ENCODE measurements at places on chromosomes 4 and X.

DNA sequence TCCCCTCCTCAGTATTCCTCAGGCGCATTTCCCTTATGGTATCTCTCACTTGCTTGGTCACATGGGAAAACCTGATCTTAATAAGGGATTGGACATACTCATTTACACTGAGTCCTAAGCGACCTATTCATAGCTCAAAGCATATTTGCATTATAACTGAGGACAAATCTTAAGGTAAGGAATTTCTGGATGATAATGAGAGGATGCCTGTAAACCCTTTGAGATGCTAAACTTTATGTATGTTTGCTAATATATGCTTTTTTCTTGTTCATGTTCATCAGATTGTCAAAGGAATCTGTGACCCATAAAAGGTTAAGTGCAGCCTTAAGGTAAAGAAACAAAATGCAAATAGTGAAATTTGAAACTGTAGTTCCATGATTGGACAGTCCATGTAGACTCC is 53.8 kb upstream of the TRPC5OS start:
- DNase-seq = no peak

DNA sequence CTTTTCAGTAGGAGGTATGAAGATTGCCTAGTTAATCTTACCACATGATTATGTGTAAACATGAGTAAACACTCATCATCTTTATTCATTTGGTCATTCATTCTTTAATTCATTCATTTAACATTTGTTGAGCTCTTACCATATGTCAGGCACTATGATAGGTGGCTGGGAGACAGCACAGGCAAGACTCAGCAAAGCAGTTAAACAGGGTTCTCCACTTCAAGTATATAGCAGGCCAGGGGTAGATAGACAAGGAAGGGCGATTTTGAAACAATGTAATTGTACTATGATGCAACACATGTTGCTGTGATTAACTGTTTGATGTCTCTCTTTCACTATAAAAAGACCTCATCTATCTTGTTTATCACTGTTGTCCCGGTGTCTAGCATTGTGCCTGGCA is 84.3 kb upstream of the GPR101 start:
- DNase-seq = no peak

- DNase-seq = no peak
These were observed 199.8 kb upstream of the SFRP2 start for GRCh38 chr4:153988492-153989363.

DNA sequence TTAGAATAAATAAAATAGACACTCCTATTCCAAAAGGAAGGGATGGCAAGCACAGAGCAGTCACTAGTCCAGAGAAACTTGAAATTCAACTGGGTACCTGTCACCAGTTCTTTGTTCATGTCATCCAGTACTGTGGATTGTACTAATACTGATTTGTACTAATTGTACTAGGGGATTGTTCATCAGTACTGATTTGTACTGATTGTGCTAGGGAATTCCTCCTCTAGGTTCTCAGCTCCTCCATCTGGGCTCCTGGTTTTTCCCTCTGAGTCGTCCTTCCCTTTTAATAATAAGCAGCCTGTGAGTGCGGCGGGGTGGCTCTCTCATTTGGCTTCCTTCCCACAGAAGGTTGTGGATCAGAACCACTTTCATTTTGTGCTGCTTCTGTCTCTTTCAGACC is 31.0 kb upstream of the SOD3 start:
- DNase-seq = no peak

GRCh38 chr4:70614184-70614555 is 14.4 kb upstream of the ENAM start:
- no peak for DNase-seq

- no peak for DNase-seq
These were observed 48.3 kb upstream of the NFKB1 start for GRCh38 chr4:102452854-102453253.

- DNase-seq = no peak
These were observed 22.0 kb downstream of the PPEF2 start for GRCh38 chr4:75880278-75880677.

Data from NCI-H187 (cell line).